Kidney epithelial cell (primary cell): ENCODE measurements at places on chromosomes 6 and 20. TPM values are rescaled to one million over a fixed set of nuclear protein-coding genes. Genes with fewer than 3 reads are reported as not detected.

DNA sequence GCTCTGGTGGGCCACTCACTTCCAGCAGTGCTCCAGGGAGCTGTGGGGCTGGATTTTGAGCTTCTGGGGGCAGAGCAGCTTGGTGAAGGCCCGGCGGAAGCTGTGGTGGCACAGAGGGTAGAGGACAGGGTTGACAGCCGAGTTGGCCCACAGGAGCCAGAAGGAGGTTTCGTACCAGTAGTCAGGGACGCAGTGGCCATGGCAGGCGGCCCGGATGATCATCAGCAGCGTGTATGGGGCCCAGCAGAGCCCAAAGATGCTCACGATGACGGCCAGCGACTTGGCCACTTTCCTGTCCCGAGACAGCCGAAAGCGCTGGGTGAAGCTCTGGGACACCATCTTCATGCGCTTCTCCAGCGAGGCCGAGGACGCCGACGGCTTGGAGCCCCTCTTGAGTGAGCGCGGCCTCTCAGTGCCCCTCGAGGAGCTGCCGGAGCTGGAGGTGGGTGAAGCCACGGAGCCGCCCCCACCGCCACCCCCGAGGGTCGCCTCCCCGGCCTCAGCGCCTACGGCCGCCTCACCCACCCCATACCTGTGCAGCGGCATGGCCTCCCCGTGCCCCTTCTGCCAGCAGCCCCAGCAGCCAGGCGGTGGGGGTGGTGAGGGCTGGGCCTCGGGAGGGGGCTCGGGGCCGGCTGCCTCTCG, 4.0 kb downstream of the HRH3 start:
- no peak for DNase-seq

DNA sequence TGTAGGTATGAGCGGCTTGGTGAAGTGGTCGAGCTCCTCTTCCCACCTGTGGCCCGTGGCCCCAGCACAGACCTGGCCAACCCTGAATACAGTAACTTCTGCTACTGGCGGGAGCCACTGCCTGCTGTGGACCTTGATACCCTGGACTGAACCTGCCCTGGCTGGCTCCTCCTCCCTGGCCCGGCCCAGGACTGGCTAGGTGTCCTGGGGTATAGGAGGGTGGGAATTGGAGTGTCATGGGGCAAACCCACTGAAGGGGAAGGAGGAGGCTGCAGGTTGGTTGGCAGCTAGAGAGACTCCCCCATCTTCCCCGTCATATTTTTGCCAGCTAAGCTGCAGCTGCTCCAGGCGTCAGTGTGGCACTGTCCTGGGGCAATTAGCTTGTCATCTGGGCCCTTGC, 7.9 kb downstream of the EMILIN3 start:
- no peak for DNase-seq

GRCh38 chr6:71402096-71402495, 113.5 kb downstream of the OGFRL1 start:
- no peak for DNase-seq

- DNase-seq = no peak
Measured at GRCh38 chr6:7121700-7122241, 14.0 kb downstream of the RREB1 start.

DNA sequence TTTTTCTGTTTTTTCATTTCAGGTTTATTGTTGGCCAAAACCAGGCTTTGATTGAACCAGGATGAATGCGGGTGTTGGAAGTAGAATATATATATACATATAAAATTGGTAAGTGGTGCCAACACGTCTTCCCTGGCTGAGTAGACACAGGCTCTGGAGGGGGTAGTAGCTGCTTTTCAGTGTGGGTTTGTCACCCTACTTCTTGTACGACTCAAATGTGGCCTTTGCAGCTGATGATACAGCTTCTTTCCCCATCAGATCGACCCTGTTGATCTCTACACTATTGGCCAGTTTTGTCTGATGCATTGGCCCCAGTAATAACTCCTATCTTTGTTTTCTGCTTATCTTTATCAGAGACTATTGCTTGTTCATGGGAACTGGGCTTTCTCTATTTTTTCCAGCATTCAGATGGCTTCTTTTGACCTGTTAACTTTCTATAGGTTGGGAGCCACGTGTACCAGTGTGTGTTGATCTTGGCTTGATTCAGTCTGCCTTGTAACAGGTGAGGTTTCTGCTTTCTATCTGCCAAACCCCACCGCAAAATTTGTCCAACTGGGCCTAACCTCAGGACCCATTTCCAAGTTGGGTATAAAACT, 2.7 kb upstream of the ZNFX1 start:
- DNase-seq = no peak

The NEU1 gene
- total RNA-seq = 142 and 152 TPM in 2 replicates

The DNMT3B gene
- 7.5 and 9.0 TPM in 2 replicates for total RNA-seq

The LPIN3 gene
- 14.7 and 18.2 TPM in 2 replicates for total RNA-seq
